DND-41 (cell line): ENCODE measurements at places on chromosomes 5 and 9.
A peak's percentile ranks its signal among the peaks of the same experiment; 100 is the strongest.

GRCh38 chr5:59371525-59372127 lies 521.9 kb downstream of the PDE4D start:
- no peak for DNase-seq

DNA sequence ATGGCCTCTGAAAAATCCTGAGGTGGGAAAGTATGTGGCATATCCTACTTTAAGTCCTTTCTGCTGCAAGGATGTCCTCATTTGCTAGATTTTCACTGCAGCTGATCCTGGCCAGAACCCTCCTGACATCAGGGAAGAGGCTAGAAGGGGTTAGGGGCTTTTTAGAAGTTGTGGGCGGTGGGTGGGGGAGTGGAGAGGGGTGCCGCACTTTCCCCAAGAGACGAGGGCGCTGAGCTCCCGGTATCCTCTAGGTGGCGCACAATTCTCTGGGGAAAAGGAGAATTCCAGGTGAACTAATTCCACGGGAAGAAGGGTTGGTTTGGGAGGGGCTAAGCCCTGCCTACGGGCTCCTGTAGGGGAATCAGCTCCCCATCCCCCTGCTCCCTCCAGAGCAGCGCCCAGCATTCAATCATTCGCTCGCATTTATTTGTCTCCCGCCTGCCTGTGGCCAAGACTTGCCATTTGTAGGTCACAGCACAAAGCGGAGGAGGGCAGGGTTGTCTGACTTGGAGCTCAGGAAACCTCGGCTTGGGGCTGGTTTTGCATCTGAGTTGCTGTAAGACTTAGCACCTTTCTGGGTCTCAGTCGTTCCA lies 42.9 kb upstream of the HAND1 start:
- peak; percentile 12 for DNase-seq

DNA sequence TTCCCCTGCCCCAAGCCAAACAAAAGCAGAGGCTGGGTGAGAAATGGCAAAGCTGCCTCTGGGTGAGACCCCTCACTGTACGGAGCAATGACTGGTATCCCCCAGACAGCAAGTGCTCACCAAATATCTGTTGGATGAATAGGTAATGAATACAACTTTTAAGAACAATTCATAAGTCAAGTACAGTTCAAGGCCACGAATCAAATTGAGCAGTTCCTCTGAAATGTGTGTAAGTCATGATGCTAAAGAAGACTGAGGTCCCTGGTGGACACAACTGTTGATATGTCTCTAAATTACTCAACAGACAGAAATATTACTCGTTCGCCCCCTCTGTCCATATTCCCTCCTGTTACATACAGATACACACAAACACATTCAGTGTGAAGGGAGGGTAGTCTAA lies 160.7 kb downstream of the GLIS3 start:
- DNase-seq = no peak

GRCh38 chr5:13188371-13188770 lies 756.1 kb downstream of the DNAH5 start:
- no peak for DNase-seq

GRCh38 chr9:115730396-115730795 lies 423.2 kb upstream of the PAPPA start:
- no peak for DNase-seq

DNA sequence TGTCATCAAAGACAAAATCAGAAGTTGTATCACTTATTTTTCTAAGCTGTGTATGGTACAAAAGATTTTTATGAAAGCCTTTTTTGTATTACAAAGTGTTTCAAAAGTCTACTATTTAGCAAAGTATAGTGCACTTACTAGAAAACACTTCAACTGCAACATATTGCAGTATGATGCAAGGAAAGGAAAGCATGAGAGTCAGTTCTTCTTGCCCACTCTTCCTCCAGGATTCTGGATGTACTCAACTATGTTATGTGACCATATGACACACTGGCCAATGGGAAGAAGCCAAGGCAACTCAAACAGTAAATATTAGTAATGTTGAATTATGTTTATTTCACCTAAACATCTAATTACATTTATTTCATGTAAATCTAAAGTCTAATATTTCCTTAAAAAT lies 49.5 kb upstream of the TYRP1 start:
- DNase-seq = no peak

DNA sequence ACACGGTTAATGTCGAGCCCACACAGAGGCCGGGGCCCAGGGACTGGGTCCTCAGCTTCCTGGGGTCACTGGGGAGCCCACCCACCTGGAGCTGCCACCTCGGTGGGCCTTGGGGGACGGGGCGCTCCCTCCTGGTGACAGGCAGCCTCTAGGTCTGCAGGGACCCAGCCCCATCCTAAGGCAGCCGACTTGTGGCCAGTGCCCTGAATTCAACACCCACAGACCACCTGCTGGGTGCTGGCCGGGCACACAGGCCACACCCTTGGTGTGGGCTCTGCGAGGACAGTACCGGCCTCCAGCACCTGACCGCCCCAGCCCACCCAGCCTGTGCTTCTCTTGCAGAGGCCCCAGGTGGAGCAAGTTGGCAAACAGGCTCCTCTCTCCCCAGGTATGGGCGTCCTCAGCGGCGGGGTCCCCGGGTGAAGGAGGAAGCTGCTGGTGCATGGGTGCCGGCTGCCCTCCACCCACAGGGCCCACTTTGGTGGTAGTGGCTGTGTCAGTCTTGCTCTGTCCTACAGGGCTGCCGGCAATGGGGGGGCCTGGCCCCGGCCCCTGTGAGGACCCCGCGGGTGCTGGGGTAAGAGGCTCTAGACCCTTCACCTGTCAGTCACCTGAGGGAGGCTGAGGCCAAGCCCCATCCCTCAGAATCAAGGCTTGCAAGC lies 8.3 kb downstream of the ENTPD8 start:
- no peak for DNase-seq

DNA sequence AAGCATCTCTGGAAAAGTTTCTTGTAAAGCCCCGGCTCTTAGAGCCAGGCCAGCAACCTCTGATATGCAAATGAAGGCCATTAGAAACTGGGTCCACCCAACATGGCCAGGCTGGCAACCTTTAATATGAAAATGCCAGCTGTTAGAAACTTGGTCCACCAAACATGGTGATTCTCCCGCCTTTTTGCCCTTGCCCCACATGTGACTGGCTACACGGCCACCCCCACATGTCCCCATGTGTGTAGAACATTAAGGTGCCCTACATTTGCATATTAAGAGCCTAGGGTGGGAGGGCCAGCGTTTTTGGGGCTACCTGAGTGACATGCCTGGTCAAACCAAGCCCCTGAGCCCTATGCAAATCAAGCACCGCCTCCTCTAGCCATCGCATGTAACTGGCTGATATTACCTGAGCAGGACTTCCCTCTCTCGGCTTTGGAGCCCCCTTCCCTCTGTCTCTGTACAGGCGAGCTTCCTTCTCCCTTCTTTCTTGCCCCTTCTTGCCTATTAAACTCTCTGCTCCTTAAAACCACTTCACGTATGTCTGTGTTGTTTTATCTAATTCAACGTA lies 39.0 kb downstream of the S100Z start:
- no peak for DNase-seq

DNA sequence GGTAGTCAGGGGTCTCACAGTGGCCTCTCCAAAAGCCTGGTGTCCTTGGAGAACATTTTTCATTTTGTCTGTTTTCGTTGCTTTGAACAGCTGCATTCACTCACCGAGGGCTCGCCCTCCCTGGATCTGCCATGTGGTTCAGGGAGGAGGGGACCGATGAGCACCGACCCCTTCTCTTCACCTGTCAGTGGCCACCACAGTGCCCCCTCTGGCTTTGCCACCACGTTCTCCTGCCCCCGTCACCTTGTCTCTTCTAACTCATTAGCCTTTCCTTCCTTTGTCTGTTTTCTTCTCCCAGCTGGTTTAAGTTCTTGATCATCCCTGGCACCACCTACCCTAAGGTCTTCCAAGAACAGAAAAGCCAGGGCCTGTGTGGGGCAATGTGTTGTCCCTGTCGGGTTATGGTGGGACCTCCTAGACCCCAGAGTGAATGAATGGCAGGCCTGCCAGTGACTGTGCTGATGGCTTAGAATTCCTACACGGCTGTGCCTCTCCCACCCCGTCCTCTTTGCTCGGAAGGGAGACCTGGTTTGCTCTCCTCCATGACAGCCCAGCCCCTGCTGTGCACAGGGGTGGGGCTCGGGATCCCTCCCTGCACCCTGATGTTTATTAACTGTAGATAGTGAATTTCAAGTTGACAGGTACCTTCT lies 90.0 kb downstream of the ANKRD33B start:
- no peak for DNase-seq

- DNase-seq = no peak
These were observed 29.6 kb upstream of the LCP2 start for GRCh38 chr5:170327168-170327567.

DNA sequence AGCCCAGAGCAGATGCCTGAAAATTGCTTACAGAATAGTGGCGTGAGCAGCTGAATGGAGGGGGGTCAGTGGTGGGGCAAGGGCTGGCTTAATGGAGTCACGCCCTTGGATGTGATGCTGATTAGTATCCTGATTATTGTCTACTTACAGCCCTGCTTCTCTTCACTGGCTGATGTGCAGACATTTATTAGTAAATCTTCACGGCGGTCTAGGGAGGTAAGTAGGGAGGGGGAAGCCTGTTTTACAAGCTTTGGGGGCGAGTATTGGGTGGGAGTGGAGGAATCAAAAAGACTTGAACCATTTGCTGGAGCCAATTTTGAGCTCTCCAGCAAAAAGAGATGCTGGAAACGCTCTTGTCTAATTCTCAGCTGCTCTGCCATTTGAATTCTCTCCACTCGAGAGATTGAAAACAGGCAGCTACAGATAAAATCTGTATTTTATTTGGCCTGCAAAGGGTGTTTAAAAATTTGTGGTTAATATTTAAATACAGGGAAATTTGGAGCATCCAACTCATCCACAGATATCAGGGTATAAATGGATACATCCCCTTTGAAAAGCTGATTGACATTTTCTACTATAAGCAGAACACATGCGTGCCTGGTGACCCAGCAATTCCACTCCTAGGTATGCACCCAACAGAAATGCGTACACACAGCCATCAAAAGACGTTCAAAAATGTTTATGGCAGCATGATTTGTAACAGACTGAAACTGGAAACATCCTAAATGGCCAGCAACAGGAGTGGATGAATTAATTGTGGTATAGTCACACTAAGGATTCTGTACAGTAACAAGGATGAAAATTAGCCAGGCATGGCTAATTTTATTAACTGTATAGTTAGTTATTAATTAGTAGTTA lies 19.5 kb upstream of the ALDH1B1 start:
- no peak for DNase-seq

DNA sequence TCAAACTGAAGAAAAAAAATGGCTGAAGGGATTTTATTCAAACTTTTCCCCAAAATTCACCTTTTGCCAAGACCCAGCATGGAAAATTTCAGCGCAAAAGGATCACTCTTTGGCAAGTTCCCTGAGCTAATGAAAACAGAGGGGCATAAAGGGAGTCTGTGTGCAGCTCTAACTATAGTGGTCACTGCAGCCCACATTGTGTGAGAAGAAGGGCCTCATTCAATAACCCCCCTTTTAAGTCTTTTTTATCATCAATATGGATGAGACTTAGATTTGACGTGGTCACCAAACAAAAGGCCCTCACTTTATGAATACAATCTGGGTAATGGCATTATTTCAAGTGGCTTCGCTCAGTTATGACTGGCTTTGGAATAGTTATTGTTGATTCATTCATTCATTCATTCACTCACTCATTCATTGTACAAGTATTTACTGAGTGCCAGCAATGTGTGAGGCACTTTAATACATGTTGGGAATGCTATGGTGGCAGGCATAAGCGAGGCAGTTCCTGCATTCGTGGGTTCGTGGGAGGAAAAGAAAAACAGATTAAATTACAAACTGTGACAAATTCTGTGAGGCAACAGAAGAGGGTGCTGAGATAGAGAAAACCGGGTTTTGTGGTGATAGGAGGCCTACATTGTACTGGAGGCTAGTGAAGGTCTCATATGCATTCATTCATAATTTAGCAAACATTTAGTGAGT lies 145.7 kb upstream of the KLF4 start:
- DNase-seq = no peak

DNA sequence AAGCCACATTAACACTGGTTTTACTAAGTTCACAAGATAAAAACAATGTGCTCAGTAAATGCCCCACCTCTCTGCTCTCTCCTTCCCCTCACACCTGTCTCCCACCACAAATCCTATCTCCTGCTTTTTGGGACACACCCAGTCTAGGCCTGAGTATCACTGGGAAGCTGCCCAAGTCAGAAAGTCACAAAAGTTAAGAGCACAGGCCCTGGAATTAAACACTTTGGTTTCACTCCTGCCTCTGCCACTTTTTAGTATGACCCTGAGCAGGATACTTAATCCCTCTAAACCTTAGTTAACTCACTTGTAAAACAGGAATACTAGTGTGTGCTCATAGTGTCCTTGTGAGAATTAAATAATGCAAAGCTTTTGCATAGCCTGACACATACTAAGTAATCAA lies 11.3 kb downstream of the C5 start:
- DNase-seq = no peak

DNA sequence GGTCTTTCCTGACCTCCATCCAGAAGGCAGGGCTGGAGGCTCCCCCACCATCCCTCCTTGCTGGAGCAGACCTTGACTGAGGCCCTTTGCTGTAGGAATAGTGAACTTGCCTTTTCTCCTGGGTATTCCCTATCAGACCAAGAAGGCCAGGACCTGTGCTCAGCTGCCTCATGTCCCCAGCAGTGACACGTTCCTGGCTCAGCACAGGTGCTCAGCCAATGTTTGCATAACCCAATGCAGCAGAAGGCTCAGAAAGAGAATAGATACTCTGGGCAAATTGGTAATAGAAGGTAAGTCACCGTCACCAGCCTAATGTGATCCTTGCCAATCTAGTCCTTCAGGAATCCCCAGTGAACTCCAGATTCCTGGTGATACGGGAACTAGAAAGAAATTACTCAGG lies 96.4 kb downstream of the ACTL7B start:
- DNase-seq = no peak

GRCh38 chr5:58466939-58467338 lies 7.1 kb upstream of the PLK2 start:
- peak; percentile 35 for DNase-seq

GRCh38 chr5:14174230-14174636 lies 31.1 kb downstream of the TRIO start:
- DNase-seq = no peak

GRCh38 chr9:20604562-20604961 lies 17.7 kb downstream of the MLLT3 start:
- DNase-seq = no peak

GRCh38 chr9:90870621-90871326 lies 69.2 kb downstream of the SYK start:
- peak; percentile 39 for DNase-seq

GRCh38 chr5:137078171-137078665 lies 420.9 kb downstream of the SPOCK1 start:
- no peak for DNase-seq

DNA sequence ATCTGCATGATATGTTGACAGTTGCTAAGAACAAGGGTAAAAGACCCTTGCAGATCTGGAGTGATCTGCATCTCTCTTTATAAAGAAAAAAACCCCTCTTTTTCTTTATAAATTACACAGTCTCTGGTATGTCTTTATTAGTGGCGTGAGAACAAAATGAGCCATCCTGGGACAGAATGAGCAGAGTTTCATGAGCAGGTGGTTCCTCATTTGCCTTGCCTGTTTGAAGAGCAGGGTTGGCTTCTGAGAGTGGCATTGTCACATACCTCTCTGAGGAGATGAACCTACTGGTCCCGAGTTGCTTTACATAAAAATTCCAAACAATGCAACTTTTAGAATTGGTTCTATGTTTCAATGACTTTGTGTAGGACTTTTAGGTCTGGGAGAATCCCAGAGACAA lies 94.3 kb downstream of the INSYN2B start:
- DNase-seq = no peak

- DNase-seq = no peak
These were observed 167.5 kb downstream of the HSPA4 start for GRCh38 chr5:133219296-133219695.

GRCh38 chr9:89542401-89543021 lies 44.6 kb upstream of the SEMA4D start:
- DNase-seq = no peak

GRCh38 chr5:74063346-74063745 lies 437.4 kb downstream of the ARHGEF28 start:
- no peak for DNase-seq
